ENCODE measurements at places on chromosomes 7 and 10.

GRCh38 chr10:43267811-43268210, 946 bp upstream of the RASGEF1A start:
- no peak for DNase-seq

DNA sequence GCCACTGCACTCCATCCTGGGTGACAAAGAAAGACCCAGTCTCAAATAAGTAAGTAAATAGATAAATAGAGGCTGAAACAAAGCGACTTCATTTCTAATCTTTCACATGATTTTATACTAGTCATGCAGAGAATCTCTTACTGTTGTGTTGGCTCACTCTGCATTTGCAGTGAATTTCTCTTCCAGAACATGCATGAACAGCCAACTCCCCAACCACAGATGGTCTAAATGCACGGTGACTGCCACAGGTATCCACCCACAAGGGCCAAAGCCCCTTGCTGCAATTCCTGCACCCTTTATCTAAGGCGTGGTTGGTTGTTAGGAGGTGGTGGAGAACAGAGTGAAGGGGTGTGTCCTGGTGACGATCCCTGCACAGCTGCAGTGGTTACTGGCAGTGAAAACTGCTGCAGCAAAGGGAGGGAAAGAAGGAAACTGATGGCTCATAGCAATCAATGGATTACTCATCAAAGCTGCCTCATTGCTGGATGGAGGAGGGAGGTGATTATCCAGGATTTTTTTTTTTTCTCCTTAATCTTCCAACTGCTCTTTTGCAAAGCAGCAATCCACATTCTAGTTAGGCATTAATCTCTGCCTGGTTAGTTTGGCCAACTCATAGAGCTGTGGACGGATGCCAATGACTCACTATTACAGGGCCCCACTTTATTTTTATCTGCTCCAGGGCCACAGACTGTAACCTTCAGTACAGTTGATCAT, 50.6 kb downstream of the PRTFDC1 start:
- no peak for DNase-seq

GRCh38 chr10:10138685-10139084, 879.0 kb upstream of the CELF2 start:
- no peak for DNase-seq

- no peak for DNase-seq
Measured at GRCh38 chr7:32494946-32495297, 367 bp upstream of the AVL9 start.

DNA sequence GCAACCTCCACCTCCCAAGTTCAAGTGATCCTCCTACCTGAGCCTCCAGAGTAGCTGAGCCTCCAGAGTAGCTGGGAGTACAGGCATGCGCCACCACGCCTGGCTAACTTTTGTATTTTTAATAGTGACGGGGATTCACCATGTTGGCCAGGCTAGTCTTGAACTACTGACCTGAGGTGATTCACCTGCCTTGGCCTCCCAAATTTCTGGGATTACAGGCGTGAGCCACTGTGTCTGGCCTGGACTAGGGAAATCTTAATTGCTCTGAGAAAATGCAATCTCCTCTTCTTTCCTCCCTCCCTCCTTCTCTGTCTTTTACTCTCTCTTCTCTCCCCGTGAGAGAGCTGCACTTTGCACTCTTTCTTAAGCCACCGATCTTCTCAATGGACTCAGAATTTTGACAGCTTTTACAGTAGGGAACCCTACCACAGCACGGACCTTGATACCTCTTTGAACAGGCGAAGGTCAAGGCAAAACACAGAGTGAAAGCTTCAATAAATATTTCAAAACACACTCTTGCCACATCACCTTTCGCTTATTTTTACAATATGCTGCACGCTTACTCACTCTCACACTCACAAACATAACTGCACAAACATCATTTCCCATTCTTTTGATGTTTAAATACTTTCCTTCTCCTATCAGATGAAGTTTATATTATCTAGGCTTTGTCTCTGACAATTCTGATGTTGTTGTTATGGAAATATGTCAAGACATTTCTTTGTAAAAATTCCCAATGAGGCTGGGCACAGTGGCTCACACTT, 173.4 kb upstream of the NRP1 start:
- DNase-seq = no peak

GRCh38 chr7:106205621-106206222, 79.1 kb downstream of the NAMPT start:
- no peak for DNase-seq

DNA sequence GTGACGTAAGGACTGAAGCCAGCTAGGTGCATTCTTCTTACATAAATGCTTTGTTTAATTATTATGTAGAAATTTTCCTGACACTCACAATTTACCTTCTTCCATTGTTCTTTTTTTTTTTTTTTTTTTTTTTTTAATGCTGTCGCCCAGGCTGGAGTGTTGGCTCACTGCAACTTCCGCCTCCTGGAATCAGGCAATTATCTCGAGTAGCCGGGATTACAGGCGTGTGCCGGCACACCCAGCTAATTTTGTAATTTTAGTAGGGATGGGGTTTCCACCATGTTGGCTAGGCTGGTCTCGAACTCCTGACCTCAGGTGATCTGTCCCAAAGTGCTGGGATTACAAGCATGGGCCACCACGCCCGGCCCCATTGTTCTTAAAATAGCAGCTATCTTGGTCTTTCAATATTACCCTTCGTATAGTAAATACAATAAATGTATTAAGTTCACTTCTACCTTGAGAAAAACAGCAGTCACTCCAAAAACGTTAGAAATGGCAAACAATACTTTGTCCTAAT, 32.1 kb downstream of the BZW2 start:
- DNase-seq = no peak

- no peak for DNase-seq
Measured at GRCh38 chr10:125823663-125824251, 411 bp downstream of the BCCIP start.

GRCh38 chr7:32611201-32612099, 116.2 kb downstream of the AVL9 start:
- no peak for DNase-seq
